ENCODE measurements at places on chromosomes 4 and X.

- no peak for DNase-seq
Observed at GRCh38 chr4:113978561-113979147, 793 bp downstream of the ARSJ start.

DNA sequence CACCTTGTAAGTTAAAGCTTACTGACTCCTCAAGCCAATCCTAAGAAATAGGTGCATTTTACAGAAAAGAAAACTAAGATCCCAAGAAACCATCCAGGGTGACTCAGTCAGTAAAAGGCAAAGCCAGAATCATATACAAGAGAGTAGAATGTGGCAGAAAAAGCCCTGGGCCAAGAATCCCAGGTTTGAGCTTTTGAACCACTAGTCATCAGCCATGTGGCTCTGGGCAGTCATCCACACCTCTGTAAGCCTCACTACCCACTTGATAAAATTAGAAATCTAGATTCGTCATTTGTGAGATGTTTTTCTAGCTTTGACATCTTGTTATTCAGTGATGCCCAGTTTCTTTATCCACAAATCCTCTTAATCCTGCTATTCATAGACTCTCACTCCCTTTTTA is 122.2 kb upstream of the PDE5A start:
- DNase-seq: no peak

DNA sequence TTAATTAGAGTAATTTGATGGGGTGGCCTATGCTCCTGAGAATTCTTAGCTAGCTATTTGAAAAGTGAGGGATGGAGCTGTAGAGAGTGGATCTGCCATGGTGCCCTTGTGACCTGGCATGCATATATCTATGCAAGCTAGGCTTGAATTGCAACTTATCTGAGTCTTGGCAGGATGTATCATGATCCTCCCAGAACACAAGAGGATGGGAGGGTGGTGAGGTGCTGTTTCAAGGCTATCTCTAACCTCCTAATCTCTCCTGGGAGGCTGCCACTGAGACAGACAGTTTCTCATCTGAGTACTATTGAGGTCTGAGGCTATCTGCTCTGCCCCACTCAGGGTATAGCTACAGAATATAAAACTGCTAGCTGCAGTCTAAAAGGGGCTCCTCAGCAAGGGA is 56.6 kb downstream of the BRCC3 start:
- DNase-seq: no peak

DNA sequence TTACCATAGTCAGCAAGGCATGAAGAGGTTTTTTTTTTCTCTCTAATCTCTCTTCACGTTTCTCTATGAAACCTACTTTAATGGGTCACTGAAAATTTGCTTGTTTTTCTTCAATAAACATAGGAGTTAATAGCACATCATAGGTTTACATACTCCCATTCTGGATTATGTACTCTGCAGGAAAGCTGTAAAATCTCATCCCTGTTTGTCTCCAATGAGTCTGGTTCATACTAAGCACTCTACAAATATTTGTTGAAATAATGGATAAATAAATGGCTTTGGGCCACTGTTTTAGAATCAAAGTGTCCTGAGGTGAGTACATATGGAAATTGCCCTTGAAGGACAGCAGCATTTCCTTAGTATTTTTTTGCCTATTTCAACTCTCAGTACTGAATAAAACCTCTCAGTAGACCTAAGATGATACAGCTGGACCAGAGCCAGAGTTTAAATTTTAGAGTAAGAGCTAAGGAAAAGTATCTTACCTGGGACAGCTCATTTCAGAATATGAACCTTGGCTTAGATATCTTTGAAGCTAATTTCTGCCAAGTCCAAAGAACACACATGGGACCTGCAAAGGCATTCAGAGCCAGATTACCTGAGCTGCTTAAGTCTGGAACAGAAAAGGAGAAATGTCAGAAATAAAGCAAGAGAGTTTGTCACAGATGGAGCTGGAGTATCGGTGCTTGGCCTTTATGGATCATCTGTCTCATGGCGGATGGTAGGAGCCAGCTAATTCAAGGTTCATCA is 34.4 kb downstream of the PF4 start:
- no peak for DNase-seq

GRCh38 chr4:93199492-93199891 is 629.1 kb upstream of the ATOH1 start:
- DNase-seq: no peak

GRCh38 chrX:77622233-77622632 is 163.8 kb downstream of the ATRX start:
- DNase-seq: no peak

GRCh38 chrX:35340465-35340864 is 397.9 kb downstream of the FAM47B start:
- no peak for DNase-seq

DNA sequence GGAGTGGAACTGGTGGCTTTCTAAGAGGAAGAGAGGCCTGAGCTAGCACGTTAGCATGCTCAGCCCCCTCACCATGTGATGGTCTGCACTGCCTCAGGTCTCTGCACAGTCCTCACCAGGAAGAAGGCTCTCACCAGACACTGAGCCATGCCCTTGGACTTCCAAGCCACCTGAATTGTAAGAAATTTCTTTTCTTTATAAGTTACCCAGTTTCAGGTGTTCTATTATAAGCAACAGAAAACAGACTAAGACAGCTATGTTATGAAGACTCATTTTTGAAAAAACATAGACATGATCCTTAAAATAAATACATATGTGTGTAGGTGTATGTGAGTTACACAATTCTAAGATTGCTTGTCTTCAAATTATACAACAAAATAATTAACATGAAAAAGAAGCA is 74.7 kb downstream of the CEP44 start:
- no peak for DNase-seq

GRCh38 chr4:85783483-85783882 is 308.5 kb downstream of the ARHGAP24 start:
- DNase-seq: no peak

- DNase-seq: no peak
Observed at GRCh38 chrX:76802708-76803107, 375.2 kb downstream of the MAGEE1 start.

DNA sequence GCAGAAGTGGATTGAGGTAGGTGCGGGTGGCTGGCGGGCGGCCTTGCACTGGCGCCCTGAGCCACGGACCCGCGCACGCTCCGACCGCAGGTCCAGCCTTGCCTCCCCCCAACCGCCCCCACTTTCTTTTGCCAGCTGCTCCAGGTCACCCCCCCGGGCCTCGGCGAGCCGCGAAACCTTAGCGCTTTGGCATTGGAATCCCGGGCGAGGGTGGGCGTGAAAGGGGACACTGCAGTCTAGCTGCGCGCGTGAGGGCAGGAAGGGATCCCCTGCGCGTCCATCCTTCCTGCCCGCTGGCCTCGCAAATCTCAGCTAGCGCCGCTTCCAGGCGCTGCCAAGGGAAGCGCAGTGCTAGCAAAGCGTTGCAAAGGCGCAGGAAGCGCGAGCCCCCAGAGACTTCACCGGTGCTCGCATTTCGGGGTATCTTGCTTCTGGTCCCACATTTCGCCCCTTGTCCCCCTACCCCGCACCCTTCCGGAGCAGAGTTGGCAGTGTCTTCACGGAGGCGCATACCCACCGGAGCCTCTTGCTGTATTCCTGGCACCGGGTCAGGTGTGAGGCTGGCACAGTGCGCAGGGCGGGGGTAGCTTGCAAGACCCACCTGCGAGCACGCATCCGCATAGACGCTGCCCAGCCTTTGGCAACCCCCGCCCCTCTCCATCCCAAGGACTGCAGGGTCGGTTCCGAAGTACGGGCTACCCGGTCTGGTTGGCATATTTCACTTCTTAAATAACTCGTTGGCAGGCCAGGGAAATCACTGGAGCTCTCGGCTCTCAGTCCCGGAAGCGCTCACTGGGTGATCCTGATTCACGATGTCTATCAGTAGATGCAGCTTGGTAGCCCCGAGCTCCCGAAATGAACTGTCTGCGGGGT is 104.4 kb downstream of the UCHL1 start:
- DNase-seq: no peak

GRCh38 chr4:75259306-75259705 is 254.9 kb downstream of the RCHY1 start:
- no peak for DNase-seq

DNA sequence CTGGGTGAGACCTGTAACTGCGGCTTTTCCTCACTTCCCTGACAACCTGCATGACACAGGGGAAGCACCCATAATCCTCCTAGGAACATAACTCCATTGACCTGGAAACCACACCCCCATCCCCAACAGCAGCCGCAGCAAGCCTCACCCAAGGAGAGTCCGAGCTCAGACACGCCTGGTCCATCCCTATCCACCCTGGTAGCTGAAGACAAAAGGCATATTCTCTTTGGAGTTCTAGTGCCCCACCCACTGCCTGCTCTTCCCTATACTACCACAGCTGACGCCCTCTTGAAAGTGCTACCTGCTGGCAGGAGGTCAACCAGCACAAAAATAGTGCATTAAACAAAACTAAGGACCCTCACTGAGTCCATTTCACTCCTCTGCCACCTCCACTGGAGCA is 1080.9 kb upstream of the IGFBP7 start:
- no peak for DNase-seq

DNA sequence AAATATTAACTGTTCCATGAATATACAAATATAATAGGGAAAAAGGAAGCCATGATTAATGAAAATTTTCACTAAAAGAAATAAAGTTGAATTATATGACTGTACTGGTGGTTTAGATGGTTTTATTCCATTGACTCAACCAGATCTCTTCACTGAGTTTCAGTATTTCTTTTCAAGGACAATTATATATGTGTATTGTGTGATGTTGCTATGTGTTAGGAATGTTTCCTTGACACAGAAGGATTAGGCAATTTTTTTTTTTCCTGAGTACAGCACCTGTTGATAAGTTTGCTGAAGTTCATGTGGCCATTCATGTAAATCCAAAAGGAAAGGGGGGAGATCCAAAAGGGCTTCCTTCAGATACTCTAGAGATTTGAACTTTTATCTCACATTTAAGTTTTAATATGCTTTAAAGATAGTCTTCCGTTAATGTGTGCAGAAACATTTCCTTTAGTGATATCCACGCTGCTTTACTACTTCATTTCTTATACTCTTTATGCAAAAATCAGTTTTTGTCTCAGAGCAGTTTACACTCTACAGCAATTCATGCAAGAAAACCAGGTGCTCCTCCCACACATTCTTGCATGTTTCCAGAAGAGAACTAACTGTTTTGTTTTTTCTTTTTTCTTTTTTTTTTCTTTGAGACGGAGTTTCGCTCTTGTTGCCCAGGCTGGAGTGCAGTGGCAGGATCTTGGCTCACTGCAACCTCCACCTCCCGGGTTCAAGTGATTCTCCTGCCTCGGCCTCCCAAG is 249.1 kb downstream of the RPA4 start:
- no peak for DNase-seq

DNA sequence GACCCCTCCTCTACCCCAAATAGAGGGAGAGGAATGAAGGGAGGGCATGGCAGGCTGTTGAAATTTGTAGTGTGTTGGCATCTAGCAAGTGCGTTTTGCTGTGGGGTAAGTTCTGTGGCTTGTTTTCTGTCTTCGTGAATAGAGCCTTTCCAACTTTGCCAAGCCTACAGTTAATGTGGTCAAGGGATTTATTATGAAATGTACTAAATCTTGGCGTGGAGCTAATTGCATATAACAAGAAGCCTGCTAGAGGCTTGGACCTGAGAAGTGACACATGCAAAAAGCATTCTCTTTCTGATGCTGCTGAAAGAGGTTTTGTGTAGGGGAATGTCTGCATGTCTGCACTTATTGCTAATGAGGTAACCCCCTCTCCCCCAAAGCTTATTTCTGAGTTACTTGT is 132.2 kb downstream of the BMPR1B start:
- no peak for DNase-seq

GRCh38 chrX:70455366-70456202 is 10.9 kb downstream of the DLG3 start:
- no peak for DNase-seq

DNA sequence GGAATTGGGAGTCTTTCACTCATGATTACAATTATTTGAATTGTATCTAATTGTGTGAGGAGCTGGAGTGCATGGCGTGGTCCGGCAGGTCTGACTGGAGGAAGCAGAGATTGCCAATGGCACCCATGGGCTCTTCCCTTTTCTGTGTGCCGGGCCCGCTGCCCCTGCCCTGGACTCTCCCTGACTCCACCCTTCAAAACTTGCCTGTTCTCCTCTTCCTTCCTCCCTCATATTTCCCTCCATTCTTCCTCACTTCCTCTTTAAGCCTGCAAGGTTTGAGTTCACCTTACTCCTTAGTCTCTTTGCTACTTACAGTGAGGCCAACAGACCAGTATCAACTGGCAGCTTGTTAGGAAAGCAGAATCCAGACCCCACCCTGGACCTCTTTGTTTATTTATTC is 6.5 kb upstream of the STBD1 start:
- no peak for DNase-seq

DNA sequence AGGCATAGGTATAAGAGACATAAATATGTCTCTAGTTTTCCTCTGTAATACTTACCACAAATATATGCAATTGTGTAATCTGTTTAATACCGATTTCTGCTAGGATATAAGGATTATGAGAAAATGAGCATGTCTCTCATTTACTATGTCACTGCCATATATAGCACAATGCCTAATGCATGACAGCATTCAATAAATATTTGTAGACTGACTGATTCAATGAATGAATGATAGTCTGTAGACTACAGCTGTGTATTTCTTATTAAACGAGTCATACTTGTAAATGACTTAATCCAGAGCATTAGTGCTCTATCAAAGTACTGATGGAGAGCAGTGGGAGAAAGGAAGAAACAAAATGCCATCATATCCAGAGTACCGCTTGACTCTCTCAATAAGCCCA is 175.6 kb downstream of the PPP3CA start:
- DNase-seq: no peak

DNA sequence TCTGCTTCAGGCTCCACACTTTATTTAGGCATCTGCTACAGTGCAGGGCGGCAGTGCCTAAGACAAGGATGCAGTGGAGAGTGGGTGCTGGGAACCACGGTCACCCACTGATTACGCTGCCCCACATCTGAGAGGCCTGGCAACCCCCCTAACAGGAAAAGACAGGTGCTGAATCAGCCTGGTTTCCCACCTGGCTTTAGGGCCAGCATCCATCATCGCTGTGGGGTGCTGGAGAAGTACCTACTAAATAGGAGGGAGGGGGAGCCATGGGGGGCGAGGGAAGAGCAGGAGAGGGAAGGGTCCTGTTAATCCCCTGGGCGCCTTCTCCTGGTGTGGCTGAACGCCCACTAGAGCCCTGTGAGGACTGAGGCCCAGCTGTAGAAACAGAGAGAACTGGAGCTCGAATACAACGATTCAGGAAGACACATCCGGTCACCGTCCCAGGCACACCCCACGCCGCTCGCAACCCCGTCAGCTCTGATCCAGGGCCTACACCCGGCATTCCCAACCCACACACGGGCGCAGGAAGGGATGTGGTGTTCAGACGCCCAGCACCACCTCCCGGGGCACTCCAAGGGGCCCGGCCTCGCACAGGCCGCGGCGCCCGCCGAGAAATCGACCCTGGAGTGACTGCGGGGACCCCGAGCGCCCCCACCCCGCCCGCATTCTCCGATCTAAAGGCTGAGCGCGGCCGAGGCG is 554 bp downstream of the DCTD start:
- DNase-seq: peak; percentile 21

GRCh38 chrX:84729408-84729807 is 227.2 kb upstream of the HDX start:
- no peak for DNase-seq

- no peak for DNase-seq
Observed at GRCh38 chrX:13752646-13753045, 18.1 kb downstream of the OFD1 start.

- no peak for DNase-seq
Observed at GRCh38 chrX:68533656-68534055, 34.8 kb downstream of the YIPF6 start.

All from stimulated activated CD4-positive, alpha-beta T cell treated with anti-CD3 and anti-CD28 coated beads, TNF-alpha, amount 100 ng/mL, for 48 hours (primary cell).